T-helper 2 cell treated with Interferon-gamma antibody and Interleukin-4, amounts not matched to agents 5 μg/mL and 100 μg/mL, for 36 hours (primary cell): ENCODE measurements at places on chromosomes 7 and 10.

DNA sequence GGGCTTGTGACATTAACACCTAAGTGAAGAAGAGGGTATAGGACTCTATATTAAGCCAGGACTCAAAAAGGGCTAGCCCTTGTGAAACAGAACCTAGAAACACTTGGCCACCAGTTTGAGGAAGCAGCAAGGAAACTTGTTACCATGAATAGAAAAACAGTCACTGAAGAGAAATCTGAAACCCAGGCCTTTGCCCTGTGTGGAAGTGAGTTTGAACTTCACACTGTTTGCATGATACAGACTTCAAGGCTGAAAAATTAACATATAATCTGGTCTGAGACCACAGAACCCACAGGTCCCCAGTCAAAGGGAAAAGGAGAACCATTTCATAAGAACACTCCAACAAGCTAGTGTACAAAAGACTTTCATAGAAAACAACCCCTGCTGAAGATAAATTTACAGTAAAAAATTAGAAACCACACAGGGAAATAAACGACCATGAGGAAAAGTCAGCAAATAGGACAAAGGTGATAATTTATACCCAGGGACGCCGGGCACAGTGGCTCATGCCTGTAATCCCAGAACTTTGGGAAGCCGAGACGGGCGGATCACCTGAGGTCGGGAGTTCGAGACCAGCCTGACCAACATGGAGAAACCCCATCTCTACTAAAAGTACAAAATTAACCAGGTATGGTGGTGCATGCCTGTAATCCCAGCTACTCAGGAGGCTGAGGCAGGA lies 76.1 kb downstream of the SKIDA1 start:
- H3K27me3 ChIP-seq, result no peaks in the 10 kb centered on the region
- H3K36me3 ChIP-seq, result no peaks in the 10 kb centered on the region
- H3K4me1 ChIP-seq, result no peaks in the 10 kb centered on the region
- H3K27ac ChIP-seq, result no peak overlapping the region
- H3K4me3 ChIP-seq, result no peak overlapping the region

DNA sequence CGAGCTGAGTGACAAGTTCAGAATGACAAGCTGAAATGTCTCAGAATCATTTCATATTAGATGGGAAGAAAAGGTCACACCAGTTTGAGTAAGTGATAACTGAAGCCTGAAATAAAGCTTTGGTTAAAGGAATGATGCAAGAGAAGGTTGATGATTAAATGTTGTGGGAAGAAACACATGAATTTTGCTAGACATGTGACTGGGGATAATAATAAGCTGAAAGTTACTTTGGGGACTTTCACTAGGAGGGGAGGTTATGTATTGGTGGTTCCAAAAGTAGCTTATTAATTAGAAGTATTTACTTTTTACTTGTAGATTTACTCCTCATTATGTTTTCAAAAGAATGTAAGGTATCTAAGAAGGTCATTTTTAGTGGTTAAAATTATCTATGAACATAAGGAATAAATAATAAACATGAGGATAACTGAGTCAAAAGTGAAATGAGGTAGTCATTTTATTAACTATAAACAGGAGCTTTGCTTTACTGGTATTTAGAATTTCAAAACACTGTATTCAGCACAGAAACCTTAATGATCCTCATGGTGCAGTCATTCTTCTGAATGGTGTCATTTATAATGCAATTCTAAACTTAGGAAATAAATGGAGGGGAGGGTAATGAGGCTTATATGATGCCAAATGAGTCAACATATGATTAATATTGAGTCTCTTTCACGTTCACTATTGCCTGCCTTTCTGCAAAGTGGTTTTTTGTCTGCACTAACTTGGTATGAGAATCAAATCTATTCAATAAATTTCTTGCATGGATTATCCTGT lies 63.7 kb downstream of the PRKG1 start:
- H3K4me1 ChIP-seq, result no peaks in the 10 kb centered on the region
- H3K36me3 ChIP-seq, result no peaks in the 10 kb centered on the region
- no peak overlapping the region for H3K4me3 ChIP-seq
- DNase-seq, result no peak

GRCh38 chr10:88070080-88070880 lies 206.9 kb downstream of the PTEN start:
- no peak for DNase-seq
- peaks cover 9% of the 10 kb centered on the region for H3K36me3 ChIP-seq
- peaks cover 26% of the 10 kb centered on the region for H3K4me1 ChIP-seq
- H3K4me3 ChIP-seq, result no peak overlapping the region
- H3K27ac ChIP-seq, result no peak overlapping the region
- H3K27me3 ChIP-seq, result peaks cover 40% of the 10 kb centered on the region

DNA sequence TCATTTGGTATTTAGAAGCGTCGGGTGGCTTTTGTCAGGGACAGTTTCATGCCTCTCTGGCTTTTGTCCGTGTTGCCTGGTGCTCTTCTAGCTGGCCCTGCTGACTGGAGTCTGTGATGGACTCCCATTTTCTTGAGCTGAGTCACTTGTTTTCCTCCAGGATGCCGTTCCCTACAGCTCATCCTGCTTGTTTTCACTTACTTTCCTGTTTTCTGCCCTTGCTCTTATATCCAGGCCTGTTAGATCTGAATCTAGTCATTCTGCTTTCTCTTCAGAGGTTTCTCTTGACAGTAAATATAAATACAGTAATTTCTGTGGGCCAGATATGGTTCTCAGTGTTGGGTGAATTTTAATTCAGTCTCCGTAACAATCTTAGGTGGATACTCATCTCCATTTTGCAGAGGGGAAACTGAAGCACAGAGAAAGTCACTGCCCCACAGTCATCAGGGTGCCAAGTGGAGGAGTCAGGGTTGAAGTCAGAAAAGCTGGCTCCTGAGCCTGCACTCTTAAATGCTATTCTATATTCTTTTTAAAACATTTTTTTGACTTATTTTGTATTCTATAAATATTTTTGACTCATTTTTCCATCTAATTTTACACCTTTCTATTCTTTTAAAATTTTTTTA lies 85.4 kb downstream of the CCNY start:
- H3K36me3 ChIP-seq, result no peaks in the 10 kb centered on the region
- no peak for DNase-seq
- peaks cover 8% of the 10 kb centered on the region for H3K4me1 ChIP-seq
- no peak overlapping the region for H3K4me3 ChIP-seq
- H3K27me3 ChIP-seq, result no peaks in the 10 kb centered on the region
- H3K27ac ChIP-seq, result peak overlapping the region; percentile 6

DNA sequence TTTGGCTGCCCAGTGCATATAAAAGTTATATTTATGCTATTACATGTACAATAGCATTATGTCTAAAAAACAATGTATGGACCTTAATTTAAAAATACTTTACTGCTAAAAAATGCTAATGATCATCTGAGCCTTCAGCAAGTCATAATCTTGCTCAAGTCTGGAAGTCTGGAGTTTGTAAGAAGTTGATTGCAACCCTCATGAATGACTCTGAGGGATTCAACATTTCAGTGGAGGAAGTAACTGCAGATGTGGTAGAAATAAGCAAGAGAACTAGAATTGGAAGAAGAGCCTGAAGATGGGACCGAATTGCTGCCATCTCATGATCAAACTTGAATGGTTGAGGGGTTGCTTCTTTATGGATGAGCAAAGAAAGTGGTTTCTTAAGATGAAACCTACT lies 13.0 kb upstream of the ADAMTS14 start:
- no peak overlapping the region for H3K27ac ChIP-seq
- no peak for DNase-seq
- no peak overlapping the region for H3K4me3 ChIP-seq
- peaks cover 10% of the 10 kb centered on the region for H3K27me3 ChIP-seq
- H3K4me1 ChIP-seq, result peaks cover 9% of the 10 kb centered on the region
- no peaks in the 10 kb centered on the region for H3K36me3 ChIP-seq
